Uterus (tissue), 4 donors: ENCODE measurements at places on chromosomes 11 and 22. TPM values are rescaled to one million over a fixed set of nuclear protein-coding genes. Genes with fewer than 3 reads are reported as not detected.

DNA sequence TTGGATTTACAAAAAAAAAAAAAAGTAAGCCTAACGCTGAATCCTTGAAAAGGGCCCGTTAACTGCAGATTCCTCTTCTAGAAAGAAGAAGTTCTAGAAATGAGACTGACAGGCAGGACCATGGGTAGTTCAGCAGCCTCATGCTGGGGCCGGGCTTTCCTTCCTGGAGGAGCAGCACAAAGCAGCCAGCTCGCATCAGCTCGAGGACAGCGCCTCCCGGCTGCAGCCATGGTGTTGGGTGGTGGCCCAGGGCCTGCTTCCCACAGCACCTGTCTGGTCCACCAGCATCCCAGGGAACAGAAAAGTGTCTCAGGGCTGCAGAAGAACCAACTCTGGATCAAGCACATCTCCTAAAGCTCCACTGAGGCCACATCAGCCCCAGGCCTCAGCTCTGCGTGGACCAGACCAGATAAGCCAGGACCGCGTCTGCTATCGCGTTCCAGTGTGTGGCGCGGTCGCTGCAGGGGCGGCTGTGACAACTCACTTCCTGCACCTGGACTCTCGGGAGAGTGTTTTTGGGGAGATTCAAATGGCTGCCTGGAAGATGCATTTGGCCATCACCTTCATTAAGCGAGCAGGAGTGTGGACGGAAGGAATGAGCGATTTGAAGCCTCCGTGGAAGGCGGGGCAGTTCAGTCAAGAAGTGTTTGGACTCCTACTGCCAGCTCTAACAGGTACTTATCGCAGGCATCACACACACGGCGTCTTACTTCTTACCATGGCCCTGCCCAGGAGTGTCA is 53.5 kb downstream of the MYH9 start:
- no peak for DNase-seq

DNA sequence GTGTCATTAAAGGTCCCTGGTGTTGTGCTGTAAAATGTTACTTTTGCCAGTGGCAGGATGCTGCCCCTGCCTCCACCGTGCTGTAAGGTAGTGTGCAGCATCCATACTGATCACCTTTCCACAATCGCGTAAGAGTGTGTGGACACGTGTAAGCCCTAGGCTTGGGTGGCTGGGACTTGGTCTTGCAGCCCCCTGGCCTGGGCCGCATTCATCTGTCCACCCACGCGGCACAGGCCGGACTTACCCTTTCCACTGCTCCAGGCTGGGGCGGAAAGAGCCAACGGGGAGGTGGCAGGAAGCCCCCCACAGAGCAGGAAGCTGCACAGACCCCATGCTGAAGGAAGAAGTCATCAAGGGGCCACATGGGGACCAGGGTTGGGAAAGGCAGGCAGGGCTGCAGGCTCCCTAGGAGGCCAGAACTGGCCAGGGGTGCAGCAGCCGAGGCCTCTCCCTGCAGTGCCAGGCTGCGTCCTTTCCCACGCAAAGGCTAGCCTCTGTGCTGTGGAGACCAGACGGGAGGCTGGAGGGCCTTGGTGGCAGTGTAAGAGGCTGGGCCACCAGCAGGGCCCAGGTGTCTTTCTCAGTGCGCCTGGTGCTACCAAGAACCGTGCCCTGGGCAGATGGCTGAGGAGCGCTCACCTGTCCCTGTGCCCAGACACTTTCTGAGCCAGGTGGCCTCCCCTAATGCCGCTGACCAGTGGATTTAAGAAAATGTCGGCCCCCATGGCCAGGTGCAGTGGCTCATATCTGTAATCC is 11.7 kb upstream of the TMEM191C start:
- peak; percentile 7 for DNase-seq

DNA sequence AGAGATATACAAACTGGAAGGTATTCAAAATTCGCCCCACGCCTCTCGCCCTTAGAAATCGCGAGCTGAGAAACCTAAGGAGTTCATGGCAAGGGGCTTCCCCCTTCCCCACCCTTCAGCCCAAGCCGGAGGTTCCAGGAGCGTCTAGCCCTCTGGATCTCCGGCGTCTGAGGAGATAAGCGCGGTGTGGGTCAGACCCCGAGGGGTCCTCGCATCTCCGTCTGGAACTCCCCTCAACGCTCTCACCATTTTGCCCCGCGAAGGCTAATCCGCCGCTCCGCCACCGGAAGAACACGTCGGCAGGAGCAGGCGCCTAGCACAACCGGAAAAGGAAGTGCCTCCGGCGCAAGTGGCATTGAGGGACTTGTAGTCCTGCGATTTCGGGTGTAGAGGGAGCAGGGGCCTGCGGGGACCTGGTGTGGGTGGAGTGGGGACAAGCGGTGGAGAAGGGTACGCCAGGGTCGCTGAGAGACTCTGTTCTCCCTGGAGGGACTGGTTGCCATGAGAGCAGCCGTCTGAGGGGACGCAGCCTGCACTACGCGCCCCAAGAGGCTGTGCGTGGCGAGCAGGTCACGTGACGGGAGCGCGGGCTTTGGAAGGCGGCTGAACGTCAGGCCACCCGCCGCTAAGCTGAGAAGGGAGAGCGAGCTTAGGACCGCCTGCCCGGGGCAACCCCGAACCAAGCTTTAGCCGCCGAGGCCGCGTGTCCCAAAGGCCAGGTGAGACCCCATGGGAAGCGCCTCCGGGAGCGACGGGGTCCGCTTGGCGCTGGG is at the start of the genes FEN1 and TMEM258:
TSS of gene FEN1 (plus strand) at position 602 of the 773 bp plus-strand sequence. CDS start 2,451 bp downstream, outside the sequence.
TSS of gene TMEM258 (minus strand) at position 290 of the 773 bp plus-strand sequence. CDS start at position 249, 41 bp downstream.
- peak; percentile 84 for DNase-seq

GRCh38 chr22:29689880-29690213 is 30.0 kb upstream of the CABP7 start:
- peak; percentile 53 for DNase-seq

GRCh38 chr11:69605737-69606526 is 35.0 kb upstream of the CCND1 start:
- DNase-seq = no peak

DNA sequence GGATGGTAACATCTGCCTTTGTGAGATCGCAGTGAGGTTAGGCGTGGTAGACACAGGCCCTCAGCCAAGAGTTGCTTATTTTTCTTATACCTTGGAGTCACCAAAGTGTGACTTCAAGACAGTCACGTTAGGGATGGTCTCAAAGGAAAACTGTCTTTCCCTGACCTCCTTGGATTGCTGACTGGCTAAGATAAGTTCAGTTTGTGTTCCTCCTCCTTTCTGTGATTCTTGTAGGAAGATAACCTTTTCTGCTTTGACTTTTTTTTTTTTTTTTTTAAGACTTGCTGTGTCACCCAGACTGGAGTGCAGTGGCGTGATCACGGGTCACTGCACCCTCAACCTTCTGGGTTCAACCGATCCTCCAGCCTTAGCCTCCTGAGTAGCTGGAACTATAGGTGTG is 23.1 kb downstream of the TAB1 start:
- no peak for DNase-seq

DNA sequence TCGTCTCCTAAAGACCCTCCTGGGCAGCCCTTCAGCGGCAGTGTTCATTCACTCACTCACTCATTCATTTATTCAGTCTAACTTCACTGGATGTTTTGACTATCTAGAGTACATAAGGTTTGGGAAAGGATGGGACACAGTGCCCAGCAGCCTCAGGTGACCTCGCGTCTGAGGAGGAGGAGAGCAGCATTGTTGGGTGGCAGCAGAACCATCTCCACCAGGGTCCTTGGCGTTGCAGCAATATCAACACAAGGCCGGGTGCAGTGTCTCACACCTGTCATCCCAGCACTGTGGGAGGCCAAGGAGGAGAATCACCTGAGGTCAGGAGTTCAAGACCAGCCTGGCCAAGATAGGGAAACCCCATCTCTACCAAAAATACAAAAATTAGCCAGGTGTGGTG is 408.0 kb downstream of the BRD1 start:
- no peak for DNase-seq

GRCh38 chr11:16293204-16293681 is 63.1 kb downstream of the SOX6 start:
- no peak for DNase-seq

- no peak for DNase-seq
These were observed 155.1 kb upstream of the SOX6 start for GRCh38 chr11:16511116-16512114.

DNA sequence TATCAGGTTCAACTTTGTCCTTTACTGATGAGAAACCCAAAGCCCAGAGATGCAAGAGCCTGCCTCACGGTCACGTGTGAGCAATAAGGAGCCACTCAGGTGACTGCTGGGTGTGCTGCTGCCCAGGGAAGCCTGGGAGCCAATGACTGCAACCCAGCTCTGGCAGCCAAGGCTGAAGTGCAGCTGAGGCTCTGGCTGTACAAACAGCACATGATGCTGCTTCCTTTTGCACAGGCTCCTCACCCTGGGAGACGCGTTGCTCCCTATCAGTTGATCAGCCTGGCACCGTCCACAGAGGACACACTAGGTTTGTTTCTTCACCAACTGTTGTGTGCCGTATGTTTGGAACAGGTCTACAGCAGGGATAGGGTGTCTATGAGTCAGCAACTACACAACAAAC is 168.7 kb downstream of the EFCAB6 start:
- DNase-seq = no peak

DNA sequence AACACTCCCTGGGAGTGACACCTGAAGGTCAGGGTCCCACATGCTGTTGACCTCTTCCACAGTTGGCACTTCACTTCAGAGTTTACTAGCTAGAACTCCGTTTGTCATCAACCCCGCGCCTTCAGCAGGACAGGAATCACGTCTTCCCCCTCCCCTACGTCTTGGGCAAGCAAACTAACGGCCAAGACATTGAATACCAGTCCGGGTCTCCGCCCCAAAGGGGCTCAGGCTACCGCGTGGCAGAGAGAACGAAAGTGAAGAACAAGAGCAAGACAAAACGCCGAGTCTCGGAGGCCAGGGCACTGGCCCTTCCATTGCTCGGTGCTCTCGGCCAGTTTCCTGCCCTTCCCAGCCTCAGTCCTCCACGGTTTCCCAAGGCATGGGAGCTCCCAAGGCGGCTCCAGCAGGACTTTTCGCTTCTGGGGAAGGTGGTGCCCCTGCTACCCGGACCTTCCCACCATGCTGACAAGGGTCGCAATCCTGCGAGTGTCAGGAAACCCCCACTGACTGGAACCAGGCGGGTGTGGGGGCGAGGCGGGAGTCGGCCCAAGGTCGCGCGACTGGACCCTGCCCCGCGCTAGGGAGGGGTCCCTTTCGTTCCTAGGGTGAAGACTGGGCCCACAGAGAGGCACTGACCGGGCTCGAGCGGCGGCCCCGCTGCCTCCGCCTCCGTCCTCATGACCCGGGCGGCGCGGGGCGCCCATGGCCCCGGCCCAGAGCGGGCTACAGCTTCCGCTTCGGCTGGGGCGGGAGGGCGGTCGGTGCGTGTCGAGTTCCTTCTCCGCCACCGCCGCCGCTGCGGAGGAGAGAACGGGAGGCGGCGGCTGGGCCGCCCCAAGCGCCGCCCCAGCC is at the start of gene GUCD1:
TSS of gene GUCD1 (minus strand) at position 826 of the 852 bp plus-strand sequence. CDS start at position 679, 147 bp downstream.
- DNase-seq = no peak

- DNase-seq = no peak
These were observed 147.0 kb downstream of the PAX6 start for GRCh38 chr11:31664129-31664528.

- DNase-seq = no peak
These were observed 922 bp downstream of the HNRNPUL2 start for GRCh38 chr11:62726156-62726914.

GRCh38 chr11:26847459-26847858 is 125.6 kb upstream of the SLC5A12 start:
- peak; percentile 49 for DNase-seq

DNA sequence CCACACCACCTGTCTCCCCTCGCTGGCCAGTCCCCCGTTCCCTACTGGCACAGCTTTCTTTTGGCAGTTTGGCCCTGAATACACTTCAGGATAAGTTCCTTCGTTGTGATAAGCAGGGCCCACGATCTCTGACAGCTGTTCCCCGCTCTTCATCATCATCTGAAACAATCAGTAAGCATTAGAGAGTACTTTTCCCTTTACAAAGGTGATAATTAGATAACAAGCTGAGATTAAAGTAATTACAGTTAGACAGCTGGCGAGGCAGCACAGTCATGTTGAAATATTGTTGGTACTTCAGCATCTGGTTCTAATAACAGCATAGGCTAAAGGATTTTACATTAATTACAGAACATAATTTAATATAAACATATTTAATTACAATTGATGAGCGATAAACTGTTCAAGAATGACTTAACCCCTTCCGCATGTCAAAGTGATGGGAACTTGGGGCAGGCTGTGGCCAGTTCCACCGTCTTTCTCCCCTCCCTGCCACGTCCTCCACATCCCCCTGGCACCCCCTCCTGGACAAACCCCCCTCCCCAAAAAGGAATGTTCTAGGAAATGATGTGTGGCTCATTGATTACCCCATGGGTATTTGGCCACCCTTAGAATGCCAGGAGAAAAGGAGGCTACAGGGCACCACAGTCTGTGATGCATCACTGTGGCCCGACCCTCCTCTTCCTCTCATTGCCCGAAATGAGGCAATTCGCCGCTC is 134.9 kb downstream of the RCN1 start:
- DNase-seq = no peak

DNA sequence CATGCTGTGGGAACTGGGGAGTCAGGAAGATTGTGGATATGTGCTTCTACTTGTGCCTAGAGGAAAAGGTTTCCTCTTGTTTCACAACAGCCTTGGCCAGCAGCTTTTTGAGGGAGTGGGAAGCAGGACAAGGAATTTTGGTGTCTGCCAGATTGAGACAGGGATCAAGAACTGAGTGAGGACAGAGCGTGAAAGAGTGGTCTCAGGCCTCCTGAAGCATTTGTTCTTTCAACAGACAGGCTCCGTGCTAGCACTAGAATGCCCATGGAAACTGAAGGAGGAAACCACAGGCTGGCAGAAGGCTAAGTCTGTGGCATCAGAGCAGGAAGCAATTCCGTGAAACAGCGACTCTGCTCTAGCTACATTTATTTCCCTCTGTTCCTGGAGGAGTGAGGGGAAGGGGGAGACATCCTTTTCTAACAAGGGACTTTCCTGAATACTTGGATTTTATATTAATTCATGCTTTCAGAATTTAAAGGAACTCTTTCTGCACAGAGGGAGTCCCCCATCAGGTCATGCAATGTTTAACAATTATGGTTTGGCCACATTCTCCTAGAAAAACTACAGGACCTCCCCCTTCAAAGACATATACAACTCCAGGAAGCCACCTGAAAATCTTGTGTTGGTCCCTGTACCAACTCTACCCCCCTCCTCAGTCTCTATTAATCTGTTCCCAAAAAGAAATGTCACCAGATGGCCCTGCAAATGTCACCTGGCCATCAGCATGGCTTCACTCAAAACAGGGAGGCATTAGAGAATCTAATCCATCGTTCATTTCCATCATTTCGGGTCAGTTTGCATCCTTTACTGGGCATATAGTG is 96.1 kb downstream of the SYT9 start:
- DNase-seq = no peak

DNA sequence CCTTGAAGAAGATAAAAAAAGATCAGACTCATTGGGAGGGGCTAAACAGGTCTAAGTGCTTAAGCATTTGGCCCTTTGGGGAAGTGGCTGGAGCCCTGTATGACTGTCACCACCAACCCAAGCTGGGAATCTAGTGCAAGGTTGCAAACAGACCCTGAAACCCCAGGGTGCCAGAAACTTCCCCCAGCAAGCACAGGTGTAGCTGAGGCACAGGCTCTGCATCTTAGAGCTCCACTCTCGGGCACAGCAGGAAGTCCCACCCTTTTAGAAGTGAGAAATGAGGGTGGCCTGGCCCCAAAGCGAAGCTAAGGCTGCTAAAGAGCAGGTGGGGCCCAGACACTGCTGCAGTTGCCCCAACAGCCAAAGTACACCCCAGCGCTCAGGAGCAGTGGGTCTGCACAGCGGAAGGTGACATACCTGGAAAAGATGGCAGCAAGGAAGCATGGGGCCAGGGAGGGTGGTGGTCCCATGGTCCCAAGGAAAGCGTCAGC is 5.8 kb upstream of the KDM2A start:
- DNase-seq = no peak

Gene KRTAP5-10
- not detected for total RNA-seq

Gene IGSF22
- total RNA-seq = not detected

Gene AP5B1
- total RNA-seq = 2.4 TPM

Gene OR8G5
- total RNA-seq = not detected

Gene C11orf71
- 4.1 TPM for total RNA-seq

Gene NUP50
- total RNA-seq = 45.7 TPM

Gene SSTR3
- total RNA-seq = 3.1 TPM

Gene INS
- total RNA-seq = not detected
